H4 (cell line): ENCODE measurements at places on chromosomes 1 and 21.
A peak's percentile ranks its signal among the peaks of the same experiment; 100 is the strongest.

DNA sequence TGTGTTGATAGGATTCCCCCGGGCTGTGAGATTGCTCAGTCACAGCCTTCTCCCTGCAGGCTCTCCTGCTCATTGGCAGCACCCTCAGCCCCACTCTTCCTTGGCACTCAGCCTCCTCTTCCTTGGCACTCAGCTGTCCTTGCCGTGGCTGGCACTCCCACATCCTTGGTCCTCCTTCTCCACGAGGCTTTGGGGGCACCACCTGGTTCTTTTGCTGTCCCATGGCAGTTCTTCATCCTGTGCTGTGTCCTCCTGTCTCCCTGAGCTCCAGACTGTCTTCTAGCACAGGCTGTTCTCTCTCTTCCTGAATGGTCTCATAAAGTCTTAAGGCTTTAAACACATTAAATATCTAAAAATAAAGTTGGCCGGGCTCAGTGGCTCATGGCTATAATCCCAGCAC is 27.0 kb downstream of the PKNOX1 start:
- DNase-seq = no peak

DNA sequence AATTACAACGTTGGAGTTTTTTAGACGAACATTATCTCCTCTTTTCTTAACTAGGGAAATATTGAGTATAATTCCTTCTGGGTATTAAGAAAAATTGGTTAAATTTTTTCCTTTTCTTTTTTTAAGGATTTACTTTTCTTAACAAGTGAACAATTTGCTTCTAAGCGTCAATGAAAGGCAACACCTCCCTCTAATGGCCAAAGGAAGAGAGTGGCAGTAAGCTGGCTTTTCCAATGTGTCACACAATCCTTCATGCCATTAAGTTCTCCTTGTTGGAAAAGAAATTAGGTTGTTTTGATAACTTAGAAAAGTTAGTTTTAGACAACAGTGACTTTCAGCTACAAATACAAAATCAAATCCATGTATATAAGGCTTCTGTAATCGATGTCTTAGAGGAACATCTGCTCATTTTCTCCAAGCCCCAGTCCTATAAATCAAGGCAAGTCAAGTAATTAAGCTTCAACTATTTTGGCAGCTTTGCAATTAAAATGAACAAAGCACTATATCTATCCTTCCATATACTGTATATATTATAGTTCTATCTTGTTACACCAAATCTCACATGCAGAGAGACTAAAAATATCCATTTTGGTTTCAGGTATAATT is 62.8 kb downstream of the EDEM3 start:
- DNase-seq = peak; percentile 53

GRCh38 chr1:24944318-24944717 is 14.2 kb upstream of the RUNX3 start:
- no peak for DNase-seq

DNA sequence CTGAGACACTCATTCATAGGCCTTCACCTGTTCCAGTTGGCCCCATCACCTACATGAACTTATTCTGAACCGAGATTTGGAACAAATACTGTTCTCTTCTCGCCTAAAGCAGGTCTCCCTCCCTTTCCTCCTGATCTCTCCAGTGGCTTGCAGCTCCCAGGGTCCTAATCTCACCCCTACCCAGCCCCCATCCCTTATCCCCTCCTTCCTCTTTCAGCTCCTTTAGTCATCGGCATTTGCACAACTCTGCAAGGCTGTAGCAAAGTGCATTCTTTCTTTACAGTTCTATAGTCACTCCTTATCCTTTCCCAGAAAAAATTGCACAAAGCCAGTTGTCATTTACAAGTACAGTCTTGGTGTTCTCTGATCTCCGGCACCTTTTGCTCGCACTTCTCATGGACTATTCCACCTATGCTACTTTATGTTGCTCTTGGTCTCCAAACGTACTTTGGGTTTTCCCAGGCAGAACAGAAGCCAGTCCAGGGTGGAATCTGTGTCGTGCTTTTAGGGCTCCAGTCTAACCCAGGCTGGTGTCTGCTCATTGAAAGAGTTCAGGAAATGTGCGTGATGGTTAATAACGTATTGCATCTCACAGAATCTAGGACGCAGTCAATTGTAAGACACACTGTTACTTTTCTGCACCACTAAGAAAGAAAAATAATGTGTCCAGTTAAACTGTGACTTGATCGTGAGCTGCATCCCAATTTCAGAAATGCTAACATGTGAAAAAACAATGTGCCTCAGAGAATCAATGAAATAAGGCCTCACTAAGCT is 965 bp downstream of the ABCA4 start:
- no peak for DNase-seq

DNA sequence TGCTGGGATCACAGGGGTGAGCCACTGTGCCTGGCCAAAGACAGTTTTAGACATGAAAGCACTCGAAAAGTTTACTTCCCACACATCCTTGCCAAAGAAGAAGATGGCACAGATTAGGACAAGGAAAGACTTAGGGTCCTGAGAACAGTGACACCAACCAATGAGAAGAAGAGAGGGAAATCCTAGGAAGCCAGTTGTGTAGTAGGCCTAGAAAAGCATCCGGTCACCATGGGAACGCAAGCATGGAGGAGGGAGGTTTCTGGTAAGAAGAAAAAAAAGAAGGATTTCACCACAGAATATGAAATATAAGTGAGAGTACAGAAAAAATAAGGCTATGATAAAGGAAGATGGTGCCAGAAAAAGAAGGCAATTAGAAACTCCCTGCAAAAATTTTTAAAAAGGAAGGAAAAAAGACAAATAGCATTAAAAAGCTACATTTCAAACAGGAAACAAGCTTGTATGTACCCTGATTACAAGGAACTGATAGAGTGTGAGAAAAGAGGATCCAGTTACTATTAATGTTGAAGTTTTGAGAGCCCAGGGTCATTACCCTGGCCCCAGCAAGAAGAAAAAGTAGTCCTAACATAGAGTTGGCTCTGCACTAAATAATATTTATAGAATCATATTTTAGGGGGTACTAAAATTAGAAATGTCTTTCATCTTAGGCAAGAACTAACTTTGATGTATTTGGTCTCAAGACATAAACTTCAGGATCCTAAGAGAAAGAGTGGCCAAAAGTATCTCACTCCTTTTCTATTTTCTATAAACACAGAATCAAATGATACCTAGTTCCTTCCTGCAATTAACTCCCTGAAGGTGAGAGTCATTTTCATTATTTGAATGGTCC is 16.1 kb downstream of the DIPK1A start:
- no peak for DNase-seq

- no peak for DNase-seq
Measured at GRCh38 chr21:31887391-31887841, 14.6 kb downstream of the HUNK start.

GRCh38 chr1:175604039-175604941 is 139.1 kb downstream of the TNR start:
- DNase-seq = no peak

DNA sequence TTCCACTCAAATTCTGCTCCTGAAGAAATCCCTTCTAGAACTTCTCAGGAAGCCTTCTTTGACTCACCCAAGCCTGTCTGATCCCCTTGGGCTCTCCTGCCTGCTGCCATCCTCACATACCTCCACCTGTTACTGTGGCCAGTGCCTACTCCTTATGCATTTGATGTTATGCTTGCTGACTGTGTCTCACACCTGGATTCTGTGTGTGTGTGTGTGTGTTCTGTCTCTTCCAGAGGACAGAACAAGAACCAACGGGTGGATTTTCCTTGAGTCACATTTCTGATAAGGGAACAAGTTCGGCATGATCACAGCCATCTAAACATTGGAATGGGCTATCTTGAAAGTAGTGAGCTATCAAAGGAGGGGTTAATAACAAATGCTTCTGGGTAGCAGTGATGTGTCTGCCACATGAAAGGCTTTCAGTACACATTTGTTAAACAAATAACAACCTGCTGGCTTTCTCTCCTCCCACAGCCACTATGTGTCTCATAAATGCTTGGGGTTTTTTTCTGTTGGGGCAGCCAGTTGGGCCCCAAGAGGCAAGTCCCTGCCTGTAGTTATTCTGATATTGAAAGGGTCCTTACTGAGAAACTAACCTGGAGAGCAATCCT is 8.9 kb upstream of the GPR37L1 start:
- DNase-seq = no peak

DNA sequence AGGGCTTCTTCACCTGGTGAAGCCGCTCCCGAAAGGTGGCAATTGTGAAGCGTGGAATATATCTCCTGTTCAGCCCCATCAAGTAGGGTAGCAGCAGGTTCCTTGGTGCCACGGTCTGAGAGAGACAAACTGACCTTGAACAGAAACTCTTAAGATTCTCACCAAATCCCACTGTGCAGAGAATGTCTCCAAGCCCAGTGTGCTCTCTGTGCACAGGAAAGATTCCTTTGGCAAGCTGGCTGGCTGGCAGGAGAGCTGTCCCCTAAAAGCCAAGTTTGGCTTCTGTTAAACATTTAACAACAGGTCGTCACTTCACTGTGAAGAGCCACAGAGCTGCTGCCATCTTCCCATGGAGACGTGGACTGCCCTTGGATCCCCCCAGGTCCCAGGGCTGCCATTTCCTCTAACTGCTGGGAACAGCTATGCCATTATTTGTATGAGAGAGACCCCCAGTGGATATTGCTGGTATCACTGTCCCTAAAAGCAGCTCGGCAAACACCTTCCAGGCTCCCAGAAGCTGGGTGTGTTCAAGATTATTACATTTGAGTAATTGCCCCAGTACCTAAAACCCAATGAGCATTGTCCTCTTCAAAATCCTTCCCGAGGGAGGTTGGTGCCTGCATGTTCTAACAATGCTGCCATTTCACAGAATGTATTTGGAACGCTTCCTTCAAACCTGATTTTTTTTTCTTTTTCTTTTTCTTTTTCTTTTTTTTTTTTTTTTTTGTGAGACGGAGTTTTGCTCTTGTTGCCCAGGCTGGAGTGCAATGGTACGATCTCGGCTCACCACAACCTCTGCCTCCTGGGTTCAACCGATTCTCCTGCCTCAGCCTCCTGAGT is 71.8 kb downstream of the CD58 start:
- peak; percentile 42 for DNase-seq

DNA sequence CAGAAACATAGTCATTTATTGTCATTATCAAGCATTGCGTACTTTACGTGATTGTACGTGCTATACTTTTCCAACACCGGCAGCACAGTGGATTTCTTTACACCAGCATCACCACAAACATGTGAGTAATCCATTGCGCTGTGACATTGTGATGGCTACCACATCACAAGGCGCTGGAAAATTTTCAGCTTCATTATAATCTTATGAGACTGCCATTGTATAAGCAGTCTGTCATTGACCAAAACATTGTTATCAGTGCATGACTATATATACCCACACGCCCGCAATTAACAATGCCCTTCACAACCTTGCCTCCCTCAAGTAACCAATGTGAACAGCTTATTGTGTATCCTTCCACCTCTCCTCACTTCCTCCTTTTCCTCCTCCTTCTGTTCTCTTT is 137.6 kb downstream of the ZZZ3 start:
- no peak for DNase-seq

- DNase-seq = peak; percentile 20
Measured at GRCh38 chr1:66168467-66168887, 365.5 kb upstream of the SGIP1 start.

DNA sequence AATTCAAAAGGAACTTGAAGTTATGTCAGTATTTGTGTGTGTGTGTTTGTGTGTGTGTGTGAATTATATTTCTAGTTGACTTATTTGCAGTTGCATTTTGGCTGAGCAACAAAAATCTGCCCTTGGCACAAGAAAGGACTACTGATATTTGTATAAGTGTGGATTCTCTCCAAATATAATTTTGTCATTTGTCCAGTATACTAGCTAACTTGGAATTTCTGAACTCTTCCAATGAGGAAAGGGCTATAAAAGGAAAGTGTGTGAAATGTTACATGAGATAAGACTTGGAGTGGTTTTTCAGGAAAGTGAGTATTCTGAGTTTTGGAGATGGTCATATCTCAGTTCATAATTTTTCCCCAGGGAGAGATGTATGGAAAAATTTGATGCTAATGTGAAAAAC is 1384.1 kb upstream of the B3GALT2 start:
- no peak for DNase-seq

DNA sequence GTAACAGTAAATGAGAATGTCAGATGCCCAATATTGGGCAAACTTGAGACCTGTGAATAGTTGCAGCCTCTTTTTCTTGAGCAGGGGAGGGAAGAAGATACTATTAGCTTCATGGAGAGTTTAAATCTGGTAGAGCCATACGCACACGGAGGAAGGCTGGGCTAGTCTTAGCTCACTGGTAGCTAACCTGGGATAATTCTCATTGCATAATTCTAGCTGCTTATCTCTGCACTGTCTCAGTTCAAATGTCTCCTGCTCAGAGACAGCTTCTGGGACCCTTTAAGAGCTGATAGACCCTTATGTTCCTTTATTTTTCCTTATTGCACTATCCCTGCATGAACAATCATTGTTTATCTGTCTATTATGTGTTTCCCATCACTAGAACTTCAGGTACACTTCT is 8.4 kb downstream of the C1orf87 start:
- DNase-seq = no peak

DNA sequence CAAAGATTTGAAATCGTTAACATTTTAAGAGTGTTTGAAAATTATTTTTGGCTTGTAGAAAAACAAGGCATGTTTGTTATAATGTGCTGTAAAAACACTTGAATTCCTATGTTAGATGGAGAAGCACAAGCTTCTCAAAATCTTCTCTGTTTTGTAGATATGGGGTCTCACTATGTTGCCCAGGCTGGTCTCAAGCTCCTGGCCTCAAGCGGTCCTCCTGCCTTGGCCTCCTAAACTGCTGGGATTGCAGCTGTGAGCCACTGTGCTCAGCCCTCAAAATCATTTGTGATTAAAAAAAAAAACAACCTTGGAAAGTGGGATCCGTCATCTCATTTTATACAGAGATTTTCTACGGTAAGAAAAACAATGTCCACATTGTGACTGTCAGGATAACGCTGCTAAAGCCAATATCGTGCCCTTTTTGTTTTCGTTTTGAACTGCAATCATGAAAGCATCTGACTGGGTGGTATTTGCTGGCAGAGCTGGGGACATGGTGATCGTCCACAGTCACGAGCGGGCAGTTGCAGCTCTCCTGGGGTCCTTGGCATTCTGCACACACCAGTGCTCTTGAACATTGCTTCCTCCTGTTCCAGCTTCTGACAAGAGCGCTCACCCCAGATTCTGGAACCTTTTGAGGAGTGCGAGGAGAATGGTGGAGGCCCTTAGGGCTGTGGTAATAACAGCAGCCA is 112.5 kb downstream of the PGBD5 start:
- DNase-seq = no peak

DNA sequence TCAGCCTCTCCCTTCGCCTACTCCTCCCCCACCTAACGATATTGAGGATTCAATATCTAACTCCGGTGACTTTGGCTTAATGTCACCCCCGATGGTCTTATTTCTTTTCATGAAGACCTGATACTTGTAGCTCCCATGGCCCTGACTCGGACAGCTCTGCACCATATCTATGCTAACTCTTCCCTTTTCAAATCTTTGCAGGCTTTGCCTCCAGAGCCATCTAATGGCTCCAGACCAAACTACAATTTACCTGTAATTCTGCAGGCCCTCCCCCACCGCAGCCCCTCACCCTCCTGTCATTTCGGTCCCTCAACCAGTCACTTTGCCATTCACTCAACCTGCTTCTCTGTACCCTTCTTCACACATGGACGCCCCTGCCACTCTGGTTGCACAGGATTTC is 7.9 kb upstream of the GSTM5 start:
- DNase-seq = peak; percentile 1

DNA sequence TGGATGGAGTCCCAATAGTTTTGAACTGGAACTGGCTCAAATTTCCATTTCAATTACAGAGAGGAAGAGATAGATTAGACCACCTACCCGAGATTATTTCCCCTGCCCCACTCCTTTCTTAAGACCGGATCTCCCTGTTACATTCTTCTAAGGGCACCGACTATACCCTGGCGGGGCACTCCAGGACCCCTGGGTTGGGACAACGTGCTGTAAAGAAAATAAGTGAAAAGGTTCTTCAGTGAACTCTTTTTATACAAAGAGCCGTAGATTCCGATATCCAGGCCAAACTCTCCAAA is 6.7 kb downstream of the NR5A2 start:
- DNase-seq = no peak

GRCh38 chr1:190633488-190633887 is 155.8 kb upstream of the BRINP3 start:
- DNase-seq = no peak
